ENCODE measurements at places on chromosomes 6 and 20. TPM values are rescaled to one million over a fixed set of nuclear protein-coding genes. Genes with fewer than 3 reads are reported as not detected.

DNA sequence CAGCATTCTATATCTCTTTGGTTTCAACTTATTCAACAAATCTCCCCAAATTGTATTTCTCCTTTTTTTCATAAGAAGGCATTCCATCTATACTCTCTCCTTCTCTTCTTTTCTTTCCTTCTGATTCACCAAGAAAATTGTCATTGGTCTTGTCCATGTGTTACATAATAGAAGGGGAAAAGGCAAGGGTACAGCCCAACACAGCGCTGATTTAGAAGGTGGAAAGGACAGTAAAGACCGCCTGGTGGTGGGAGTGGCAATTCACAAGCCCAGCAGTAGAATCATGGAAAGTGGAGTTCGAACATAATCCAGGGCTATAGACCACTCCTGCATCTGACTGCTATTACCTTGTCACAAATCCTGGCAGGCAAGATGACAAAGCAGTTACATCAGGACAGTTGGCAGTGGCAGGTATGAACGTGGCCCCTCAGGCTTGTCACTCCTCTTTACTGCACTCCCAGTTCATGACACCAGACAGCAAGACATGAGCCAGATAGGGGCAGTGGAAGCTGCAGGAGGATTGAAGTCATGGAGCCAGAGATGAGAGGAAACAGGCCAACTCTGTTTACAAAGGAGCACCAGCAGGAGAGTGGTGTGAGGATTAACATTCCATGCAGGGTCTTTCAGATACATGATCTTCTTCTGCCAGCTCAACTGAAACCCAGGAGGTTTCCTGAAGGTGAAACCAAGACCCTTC is 2.1 kb upstream of the TNFAIP3 start:
- DNase-seq = no peak

GRCh38 chr20:11467436-11467835 is 450.3 kb upstream of the BTBD3 start:
- DNase-seq = no peak

PNPLA1 gene
- 0.53 TPM for total RNA-seq

- DNase-seq = no peak
Measured at GRCh38 chr6:169766232-169766631, 14.8 kb downstream of the ERMARD start.

DNA sequence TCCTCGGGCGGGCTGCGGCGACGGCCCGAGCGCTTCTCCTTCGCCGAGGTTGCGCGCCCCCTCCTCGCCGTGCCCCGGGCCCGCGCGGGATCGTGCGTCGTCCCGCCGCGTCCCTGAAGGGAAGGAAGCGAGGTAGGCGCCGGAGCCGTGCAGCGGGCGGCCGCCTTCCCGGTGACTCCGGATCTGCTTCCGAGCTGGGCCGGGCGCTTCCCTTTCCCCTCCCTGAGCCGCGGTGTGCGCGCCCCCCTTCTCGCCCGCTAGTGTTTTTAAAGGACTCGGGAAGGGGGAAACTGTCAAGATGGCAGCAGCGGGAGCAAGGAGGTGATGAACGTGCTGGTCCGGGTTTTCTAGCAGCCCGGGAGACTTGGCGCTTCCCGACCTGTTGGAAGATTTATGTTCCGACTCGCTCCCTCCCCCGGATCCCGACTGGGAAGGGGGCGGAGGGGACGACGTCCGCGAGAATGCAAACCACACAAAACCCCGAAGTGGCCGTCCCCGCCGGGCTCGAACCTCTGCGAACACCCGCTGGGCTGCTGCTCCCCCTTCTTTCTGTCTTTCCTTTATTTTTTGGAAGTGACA is 744 bp upstream of the FOXO3 start:
- DNase-seq = peak; percentile 75

GRCh38 chr6:167652042-167652700 is 174.5 kb upstream of the AFDN start:
- DNase-seq = no peak

- no peak for DNase-seq
Measured at GRCh38 chr20:35104685-35105295, 12.2 kb upstream of the TRPC4AP start.

DNA sequence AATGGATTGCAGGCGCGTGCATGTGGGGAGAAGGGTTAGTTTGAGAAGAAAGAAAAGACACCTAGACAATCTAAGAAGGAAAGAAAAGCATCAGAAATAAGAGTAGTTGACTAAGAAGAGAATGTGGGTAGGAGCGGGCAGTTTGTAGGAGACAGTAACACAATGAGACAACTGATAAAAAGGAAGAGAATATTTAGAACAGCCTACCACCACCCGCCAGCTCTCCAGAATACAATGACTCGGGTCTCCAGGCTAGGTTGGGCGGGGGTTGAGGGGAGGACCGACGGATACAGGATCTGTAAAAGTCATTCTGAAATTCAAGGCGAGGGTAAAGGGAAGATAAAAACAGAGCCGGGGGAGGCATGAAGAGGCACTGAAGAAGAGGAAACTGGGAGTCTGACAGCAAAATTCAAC is 712 bp downstream of the ABHD16A start:
- DNase-seq = no peak

HSPA12B gene
- total RNA-seq = 2.3 TPM

- peak; percentile 30 for DNase-seq
Measured at GRCh38 chr6:148999929-149000468, 253.2 kb downstream of the UST start.

DNA sequence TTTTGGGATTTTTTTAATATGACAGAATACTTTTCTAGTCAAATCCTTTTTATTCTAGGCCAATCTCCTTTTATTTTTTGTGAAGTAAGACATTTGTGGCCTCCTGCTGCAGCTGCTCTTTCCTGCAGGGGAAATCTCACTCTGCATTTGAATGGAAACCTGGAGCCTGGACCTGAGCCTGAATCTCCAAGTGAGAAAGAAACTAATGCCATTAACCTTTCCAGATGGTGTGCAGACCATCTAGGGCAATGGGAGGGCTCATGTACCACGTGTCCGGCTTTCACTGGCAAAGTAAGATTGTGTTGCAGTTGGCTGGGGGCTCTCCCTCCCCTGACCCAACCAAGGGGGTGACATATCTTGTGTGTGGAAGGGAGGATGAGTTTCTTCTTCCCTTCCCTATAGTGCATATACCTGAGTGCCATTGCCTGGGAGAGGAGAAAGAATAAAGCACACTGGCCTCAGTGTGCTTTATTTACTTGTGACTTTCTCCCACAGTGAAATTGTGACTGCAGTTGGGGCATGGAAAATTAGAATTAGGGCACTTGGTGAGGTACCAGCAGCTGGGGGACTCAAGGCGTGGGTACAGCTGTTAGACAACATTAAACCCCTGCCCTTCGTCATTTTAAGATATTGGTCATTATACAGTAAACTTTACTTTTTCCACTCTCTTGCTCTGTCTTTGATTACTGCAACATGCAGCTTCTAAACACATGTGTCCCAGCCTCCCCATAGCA is 159.8 kb upstream of the RIN2 start:
- DNase-seq = no peak

DNA sequence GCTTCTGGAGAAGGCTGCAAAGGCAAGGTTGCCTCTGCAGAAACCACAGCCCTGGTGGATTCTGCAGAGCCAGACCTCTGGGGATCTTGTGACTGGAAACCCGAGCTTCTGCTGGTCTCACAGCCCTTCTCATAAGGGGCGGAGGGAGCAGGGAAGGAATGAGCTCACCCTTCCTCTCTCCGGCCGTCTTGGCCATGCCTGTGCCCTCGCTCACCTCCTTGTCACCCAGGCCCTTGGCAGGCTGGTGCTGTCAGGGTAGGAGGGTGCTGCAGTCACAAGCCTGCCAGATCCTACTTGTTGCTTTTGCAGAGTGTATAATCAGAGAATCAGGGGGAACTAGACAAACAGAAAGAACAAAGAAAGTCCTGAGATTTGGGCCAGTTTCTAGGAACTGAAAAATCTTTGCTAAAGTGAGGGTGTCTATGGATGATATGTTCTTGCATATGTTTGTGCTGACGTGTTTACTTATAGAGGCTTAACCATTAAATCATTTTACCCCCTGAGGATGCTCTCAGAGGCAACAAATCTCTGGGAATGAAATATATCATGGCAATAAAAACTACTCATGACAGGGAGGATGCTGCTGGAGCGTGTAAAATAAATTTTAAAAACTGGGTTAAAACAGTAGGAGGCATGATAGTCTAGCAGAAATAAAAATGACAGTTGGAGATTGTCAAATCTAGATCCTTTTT is 244.9 kb upstream of the SOX4 start:
- DNase-seq = no peak

SYNGAP1 gene
- total RNA-seq = 9.1 TPM

PDE7B gene
- total RNA-seq = 2.5 TPM

DNA sequence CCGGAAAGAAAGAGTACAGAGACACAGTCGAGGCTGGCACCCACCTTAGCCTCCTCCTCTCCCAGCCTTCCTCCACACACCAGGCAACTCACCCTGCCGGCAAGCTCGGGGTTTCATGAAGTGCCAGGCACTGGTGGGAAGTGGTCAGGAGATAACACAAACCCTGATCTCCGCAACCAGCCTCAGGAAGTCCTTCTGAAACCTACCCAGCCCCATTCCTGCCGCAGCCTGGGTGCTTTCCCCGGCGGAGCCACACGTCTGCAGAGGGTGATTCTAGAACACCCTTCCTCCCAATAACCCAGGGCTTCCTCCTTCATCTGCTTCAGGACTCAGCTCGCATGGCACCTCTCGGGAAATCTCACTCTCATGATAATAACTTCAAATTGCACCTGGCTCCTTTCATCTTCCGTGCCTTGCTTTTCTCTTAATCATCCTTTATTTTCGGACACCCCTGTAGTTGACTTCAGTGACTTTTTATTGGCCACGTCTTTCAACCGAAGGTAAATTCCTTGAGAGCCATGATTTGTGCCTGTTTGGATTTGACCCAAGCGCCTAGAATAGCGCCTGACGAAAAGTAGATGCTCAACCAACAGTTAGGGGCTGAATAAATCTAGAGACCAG is 8.7 kb upstream of the HLA-E start:
- no peak for DNase-seq

PCK1 gene
- 328 TPM for total RNA-seq

DNA sequence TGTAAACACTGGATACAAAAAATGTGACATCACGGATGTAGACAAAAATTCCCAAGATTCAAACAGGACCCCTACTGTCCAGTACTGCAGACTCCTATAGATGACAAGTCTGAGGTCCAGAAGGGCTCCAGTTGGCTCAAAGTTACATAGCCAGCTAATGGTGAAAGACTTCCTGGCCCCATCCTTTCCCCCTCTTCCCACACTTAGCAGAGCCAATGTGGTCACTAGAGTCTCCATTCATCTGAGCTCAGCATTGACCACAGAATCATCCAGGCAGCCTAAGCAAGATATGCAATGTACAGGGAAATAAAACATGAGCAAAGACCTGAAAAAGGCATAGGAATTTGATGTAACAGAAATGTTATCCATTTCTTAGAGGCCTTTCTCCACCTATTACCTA is 180.5 kb downstream of the ADAT2 start:
- no peak for DNase-seq

DNA sequence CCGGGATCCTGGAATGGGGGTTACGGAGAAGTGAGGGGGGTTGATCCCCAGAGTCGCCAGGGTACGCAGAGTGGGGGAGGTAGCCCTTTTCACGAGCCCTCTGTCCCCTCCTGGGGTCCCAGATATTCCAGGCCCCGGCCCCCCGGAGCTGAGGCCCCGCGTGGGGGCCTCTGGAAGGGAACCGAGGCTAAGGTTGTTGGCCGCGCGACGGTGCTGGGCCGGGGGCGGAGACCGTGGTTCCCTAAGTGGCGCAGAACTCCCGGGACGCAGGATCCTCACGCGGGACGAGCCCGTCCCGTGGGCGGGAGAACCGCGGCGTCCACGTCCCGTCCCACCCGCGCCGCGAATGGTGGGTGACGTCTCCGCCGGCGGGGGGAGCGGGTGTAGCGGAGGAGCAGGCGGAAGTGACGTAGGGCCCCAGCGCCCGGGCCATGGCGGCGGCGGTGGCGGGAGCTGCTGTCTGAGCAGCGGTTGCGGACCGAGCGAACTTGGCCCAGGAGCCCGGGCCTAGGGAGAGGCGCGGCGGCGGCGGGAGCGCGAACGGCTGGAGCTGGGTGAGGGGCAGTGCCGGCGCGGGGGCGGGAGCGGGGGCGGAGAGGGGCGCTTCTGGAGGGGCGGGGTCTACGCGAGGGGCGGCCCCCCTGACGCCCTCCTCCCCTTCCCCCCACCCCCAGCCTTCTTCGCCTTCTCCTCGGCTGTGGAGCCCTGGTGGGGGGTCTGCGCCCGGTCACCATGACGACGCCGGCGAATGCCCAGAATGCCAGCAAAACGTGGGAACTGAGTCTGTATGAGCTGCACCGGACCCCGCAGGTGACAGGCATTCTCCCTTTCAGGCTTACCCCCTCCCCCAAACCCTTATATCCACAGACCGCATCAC is at the start of gene RING1:
TSS of gene RING1 (plus strand) at position 410 of the 877 bp plus-strand sequence. CDS start at position 733, 323 bp downstream.
- DNase-seq = peak; percentile 84

DNA sequence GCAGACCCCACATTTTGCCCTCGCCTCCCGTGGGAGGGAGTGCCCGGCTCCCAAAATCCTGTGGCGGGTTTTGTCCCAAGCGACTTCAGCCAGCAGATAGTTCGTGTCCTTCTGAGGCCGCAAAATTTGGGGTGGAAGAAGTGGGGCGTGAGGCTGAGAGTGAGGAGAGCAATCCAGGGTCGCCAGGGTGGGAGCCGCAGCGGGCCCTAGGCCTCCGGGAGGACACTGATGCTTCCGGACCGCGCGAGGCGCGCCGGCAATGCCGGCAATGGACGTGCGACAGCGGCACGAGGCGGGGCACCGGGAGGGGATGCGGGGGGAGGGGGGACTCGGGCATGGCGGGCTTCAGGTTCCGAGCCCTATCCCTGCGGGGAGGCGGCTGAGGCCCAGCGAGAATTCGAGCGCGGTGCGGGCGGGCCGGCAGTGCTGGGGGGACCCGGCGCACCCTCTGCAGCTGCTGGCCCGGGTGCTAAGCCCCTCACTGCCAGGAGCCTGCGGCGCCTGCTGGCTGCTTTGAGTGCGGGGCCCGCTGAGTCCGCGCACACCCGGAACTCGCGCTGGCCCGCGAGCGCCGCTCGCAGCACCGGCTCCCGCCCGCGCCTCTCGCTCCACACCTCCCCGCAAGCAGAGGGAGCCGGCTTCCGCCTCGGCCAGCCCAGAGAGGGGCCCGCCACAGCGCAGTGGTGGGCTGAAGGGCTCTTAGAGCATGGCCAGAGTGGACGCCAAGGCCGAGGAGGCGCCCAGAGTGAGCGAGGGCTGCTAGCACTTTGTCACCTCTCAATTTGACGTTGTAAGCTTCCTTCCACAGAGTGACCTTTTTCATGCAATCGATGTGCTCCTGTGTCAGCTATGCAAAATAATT is 143.8 kb downstream of the LPA start:
- DNase-seq = peak; percentile 55

KCNQ5 gene
- total RNA-seq = not detected

- no peak for DNase-seq
Measured at GRCh38 chr20:55936209-55936595, 69.1 kb downstream of the CBLN4 start.

DNA sequence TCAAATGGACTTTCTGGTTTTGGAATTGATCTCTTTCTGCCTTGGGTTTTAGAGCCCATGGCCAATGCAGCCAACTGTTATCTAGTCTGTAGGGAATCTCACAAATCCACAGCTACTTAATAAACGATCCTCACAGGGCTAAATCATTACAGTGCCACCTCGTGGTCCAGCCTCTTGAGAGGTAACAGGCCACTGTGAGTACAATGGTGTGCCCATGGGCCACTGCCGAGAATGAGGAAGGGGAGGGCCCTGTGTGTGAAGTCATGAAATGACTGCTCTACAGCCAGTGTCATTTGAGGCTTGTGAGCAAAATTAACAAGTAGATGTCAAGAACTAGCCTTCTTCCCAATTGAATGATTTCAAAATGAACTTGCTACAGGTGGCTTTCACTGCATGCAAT is 54.3 kb upstream of the GMPR start:
- peak; percentile 47 for DNase-seq
